ENCODE measurements at places on chromosomes 2 and 18. TPM values are rescaled to one million over a fixed set of nuclear protein-coding genes. Genes with fewer than 3 reads are reported as not detected.

Gene GREB1L
- total RNA-seq = 1.0 TPM

Gene UGT1A3
- not detected for total RNA-seq

Gene SCYGR4
- not detected for total RNA-seq

Gene NFU1
- 31.3 TPM for total RNA-seq

Gene CHRNA1
- 0.10 TPM for total RNA-seq

Gene CLEC4F
- not detected for total RNA-seq

Gene UCN
- 0.85 TPM for total RNA-seq

Gene LPIN1
- 53.6 TPM for total RNA-seq

Gene INPP5D
- total RNA-seq = 0.59 TPM

Gene B4GALT6
- total RNA-seq = 3.1 TPM

Gene OTOF
- not detected for total RNA-seq

Measured in smooth muscle cell of the pulmonary artery (primary cell).